ENCODE measurements at places on chromosomes 7 and 10. TPM values are rescaled to one million over a fixed set of nuclear protein-coding genes. Genes with fewer than 3 reads are reported as not detected.

DNA sequence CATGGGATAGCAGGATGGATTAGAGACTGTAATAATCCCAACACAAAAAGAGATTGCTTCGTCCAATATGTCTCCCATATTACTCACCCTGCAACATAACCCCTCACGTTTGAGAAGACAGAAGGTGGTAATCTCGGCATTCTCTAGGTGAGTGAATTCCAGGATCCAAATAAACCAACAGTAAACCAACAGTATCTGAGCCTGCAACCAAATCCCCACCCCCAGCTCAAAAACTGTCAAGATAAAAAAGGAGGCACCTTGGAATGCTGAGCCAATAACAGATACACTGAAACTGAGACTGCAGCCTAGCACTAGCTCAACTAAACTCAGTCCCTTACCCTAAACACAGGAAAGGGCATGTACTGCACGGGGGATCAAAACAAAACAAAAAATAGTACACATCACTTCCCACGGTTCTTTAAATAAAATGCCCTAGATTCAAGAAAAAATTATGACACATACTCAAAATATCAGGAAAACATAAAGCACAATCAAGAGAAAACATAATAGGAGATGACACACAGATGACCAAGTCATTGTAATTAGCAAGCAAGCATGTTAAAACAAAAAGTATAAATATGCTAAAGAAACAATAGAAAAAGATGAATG is 28.0 kb downstream of the IPMK start:
- H3K4me1 ChIP-seq: no peaks in the 10 kb centered on the region
- H3K27ac ChIP-seq: no peak overlapping the region

DNA sequence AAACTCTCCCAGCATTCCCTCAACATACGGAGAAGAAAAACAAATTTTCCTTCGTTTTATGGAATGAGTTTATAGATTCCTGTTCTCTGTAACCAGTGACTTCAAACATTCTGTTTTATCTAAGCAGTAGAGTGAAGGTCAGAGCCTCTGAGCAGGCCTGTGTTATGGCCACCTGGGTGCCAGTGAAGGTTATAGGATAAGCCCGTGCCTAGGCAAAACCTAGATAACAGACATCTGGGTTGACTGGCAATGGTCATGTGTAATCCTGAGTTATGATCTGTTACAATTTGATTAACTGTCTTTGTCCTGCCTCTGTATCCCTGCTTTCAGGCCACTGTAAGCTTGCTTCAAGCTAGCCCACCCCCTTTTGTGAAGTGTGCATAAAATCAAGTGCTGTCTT is 8.3 kb downstream of the LSM5 start:
- no peak for DNase-seq
- H3K4me3 ChIP-seq: no peak overlapping the region
- H3K27me3 ChIP-seq: no peaks in the 10 kb centered on the region
- H3K4me1 ChIP-seq: no peaks in the 10 kb centered on the region
- peaks cover 4% of the 10 kb centered on the region for H3K36me3 ChIP-seq
- no peak overlapping the region for H3K27ac ChIP-seq

Gene LBX1
- total RNA-seq: not detected

Gene ADAM12
- total RNA-seq: 3.3 TPM

DNA sequence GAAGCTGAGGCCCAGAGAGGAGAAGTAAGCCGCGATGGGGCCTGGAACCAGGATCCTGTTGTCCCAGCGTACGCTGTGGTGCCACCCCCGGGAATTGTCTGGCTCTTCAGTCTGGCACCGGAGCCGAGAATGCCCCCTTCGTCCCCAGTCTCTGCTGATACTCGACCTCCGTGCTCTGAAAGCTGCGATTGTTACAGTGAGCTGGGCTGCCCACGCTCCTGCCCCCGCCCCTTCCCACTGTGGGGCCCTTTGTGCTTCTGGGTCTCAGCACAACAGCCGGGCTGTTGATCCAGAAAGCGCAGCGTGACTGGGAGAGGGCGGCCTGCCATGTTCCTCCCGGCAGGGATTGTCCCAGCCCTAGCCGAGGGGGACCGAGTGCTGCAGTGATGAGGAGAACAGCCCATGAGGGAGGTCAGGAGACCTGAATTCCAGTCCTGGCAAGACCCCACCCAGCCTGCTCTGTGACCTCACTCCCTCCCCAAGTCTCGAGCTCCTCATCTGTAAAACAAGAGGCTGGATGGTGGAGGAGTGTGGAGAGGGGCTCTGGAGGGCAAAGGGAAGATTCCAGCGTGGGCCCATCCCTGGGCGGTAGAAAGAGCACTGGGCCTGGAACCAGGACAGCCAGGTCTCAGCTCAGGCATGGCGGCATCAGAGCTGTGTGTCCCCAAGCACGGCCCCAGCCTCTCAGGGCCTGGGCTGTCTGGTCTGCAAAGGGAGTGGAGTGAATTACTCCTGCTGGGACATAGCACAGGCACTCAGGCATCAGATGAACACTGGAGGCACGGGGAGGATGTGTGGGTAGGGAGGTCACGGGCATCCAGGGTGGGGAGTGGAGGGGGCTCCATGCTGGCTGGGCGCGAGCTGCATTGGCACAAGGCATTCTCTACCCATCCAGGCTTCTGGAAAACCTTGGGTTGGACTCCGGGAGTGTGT is 43.6 kb downstream of the TSPAN15 start:
- no peaks in the 10 kb centered on the region for H3K36me3 ChIP-seq
- H3K27ac ChIP-seq: no peak overlapping the region
- H3K27me3 ChIP-seq: no peaks in the 10 kb centered on the region
- H3K4me1 ChIP-seq: no peaks in the 10 kb centered on the region

- peaks cover 5% of the 10 kb centered on the region for H3K36me3 ChIP-seq
- no peaks in the 10 kb centered on the region for H3K4me1 ChIP-seq
- H3K27ac ChIP-seq: no peak overlapping the region
- no peak overlapping the region for H3K4me3 ChIP-seq
- H3K27me3 ChIP-seq: no peaks in the 10 kb centered on the region
- DNase-seq: no peak
Observed at GRCh38 chr10:359093-359492, 223.8 kb downstream of the ZMYND11 start.

Measured in kidney (tissue), 22 donors.